ENCODE measurements at places on chromosomes 2 and 18.

DNA sequence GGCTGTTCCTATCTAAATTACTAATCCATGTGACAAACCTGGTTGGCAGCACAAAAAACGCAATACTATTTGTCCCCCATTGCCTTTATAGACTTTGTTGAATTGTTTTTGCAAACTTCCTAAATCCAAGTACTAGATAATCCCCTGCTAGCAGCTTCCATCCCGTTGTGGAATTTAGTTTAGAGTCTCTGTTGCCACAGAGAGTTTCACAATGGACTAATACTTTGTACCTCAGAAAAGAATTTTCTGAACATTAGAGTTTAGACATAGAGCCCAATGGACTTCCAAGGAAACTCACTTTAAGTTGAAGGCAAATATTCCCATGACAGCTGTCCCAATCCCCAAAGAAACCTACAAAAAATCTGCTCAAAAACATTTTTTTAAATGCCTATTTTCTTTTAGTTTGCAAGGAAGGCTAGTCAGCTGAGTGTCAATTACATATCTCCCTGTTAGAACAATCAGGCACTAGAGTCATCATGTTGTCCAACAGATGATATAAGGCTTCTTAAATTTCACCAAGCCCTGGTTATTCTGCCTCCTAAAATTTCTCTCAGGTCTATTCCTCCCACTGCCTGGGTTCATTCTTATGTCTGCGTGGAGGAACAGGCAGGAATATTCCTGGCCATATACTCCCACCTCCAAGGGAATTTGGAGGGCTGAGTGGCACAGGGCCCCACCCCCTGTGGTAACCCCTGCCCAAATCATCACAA lies 27.2 kb downstream of the RNF152 start:
- DNase-seq, result no peak

DNA sequence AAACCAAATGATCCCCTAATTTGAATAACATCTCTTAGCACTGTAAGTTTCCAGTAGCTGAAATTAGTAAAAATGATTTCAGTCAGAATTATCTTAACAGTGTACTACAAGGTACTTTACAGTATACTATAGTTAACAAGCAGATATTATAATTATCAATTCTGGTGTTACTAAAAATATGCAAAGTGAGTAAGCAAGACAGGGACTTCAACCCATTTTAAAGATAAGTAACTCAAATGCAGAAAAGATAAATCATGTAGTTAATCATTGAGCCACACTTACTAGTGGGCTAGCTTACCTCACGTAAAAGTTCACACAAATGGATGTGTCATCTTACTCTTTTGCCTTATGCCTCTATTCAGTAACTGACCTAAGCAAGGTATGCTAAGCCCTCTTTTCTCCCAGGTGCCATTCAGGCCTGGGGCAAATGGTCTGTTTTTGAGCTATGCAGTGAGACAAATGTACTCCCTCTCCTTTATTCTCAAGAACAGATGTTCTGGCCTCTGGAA lies 101.0 kb downstream of the NBAS start:
- no peak for DNase-seq

- no peak for DNase-seq
Measured at GRCh38 chr18:42922363-42922762, 193.1 kb downstream of the RIT2 start.

DNA sequence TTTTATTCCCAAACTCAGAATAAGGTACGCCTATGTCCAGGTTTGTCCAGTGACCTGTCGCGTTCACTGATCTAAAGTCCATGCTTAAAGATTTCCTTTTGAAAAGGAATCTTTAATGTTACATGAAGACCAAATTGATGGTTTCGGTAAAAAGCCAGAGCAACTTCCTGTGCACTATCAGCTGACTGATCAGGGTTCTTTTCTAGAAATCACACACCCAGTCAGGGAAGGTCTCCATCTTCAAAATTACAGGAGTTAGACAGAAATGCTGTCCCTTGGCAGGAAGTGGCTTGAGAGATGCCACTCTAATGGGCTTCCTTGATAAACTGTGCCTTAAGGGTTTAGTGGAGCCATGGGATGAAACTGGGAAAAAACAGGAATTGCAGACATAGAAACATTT lies 14.7 kb upstream of the ARHGAP25 start:
- DNase-seq, result no peak

GRCh38 chr2:241584436-241584835 lies 25.9 kb downstream of the BOK start:
- no peak for DNase-seq

GRCh38 chr2:175244697-175245096 lies 63.2 kb upstream of the ATP5MC3 start:
- DNase-seq, result no peak

GRCh38 chr2:170322140-170322766 lies 144.3 kb downstream of the MYO3B start:
- no peak for DNase-seq

- DNase-seq, result no peak
Measured at GRCh38 chr18:59743566-59743965, 46.3 kb upstream of the CCBE1 start.

GRCh38 chr2:41869542-41870264 lies 178.1 kb upstream of the PKDCC start:
- peak; percentile 44 for DNase-seq

- no peak for DNase-seq
Measured at GRCh38 chr2:172558372-172558771, 2.5 kb downstream of the PDK1 start.

DNA sequence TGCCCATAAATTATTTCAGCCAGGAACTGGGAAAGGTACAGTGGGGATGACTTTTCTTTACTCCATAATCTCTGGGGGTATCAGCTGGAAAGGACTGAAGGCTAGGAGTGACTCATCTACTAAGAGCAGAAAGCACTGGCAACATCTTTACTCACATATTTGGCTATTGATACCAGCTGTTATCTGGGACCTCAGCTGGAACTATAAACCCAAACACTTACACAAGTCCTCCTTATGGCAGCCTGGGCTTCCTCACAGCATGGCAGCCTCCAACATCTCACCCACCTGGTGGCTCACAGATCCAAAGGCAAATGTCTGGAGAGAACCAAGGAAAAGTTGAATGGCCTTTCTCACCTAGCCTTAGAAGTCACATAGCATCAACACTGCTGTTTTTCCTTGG lies 379.0 kb upstream of the RND3 start:
- no peak for DNase-seq

- no peak for DNase-seq
Measured at GRCh38 chr2:168889635-168890005, 610 bp downstream of the SPC25 start.

GRCh38 chr2:109195193-109196045 lies 66.4 kb downstream of the SH3RF3 start:
- no peak for DNase-seq

Data from stimulated activated CD8-positive, alpha-beta memory T cell treated with anti-CD3 and anti-CD28 coated beads, Interleukin-15, amount 100 ng/mL, for 24 hours (primary cell).